ENCODE measurements at places on chromosomes 2 and 18. TPM values are rescaled to one million over a fixed set of nuclear protein-coding genes. Genes with fewer than 3 reads are reported as not detected.

Gene IL36G
- total RNA-seq, result 15.7 TPM

Gene SPR
- total RNA-seq, result 25.8 TPM

Gene PROC
- 1.3 TPM for total RNA-seq

Gene ASPRV1
- not detected for total RNA-seq

Gene NIF3L1
- 30.3 TPM for total RNA-seq

Gene MTERF4
- 20.3 TPM for total RNA-seq

Gene PFN4
- not detected for total RNA-seq

Gene TMEM178A
- 0.56 TPM for total RNA-seq

Gene HEATR5B
- 10.8 TPM for total RNA-seq

Gene MC5R
- total RNA-seq, result not detected

Gene REG3G
- not detected for total RNA-seq

Gene GAL3ST2
- not detected for total RNA-seq

Gene CHMP3
- 50.6 TPM for total RNA-seq

Gene FLACC1
- not detected for total RNA-seq

Gene UGT1A3
- total RNA-seq, result not detected

Gene APOB
- not detected for total RNA-seq

Gene GALNT13
- not detected for total RNA-seq

Gene SLC20A1
- 56.9 TPM for total RNA-seq

Gene NGEF
- total RNA-seq, result 7.6 TPM

Gene CMPK2
- not detected for total RNA-seq

Gene KLF7
- total RNA-seq, result 19.9 TPM

Gene PLB1
- total RNA-seq, result 2.2 TPM

Gene FAM110C
- 12.9 TPM for total RNA-seq

Gene RNF144A
- 0.99 TPM for total RNA-seq

Gene PLEKHA3
- 3.9 TPM for total RNA-seq

Gene CRYGD
- total RNA-seq, result not detected

Gene ENOSF1
- 22.8 TPM for total RNA-seq

Gene HOXD1
- total RNA-seq, result not detected

Gene GBX2
- not detected for total RNA-seq

Gene ACTG2
- total RNA-seq, result 2.3 TPM

Gene TNFRSF11A
- total RNA-seq, result 3.5 TPM

Gene VSNL1
- total RNA-seq, result 21.7 TPM

Gene LHCGR
- total RNA-seq, result not detected

Gene CKAP2L
- total RNA-seq, result 10.9 TPM

Gene OSR1
- total RNA-seq, result 2.7 TPM

Gene SERPINB4
- total RNA-seq, result 5.0 TPM

Gene ALLC
- total RNA-seq, result not detected

Gene TRABD2A
- 1.7 TPM for total RNA-seq

Gene DPP10
- not detected for total RNA-seq

Gene B3GNT7
- total RNA-seq, result 0.28 TPM

Gene SYT4
- not detected for total RNA-seq
